ENCODE measurements at places on chromosomes 4 and X.
A peak's percentile ranks its signal among the peaks of the same experiment; 100 is the strongest.

GRCh38 chrX:9188117-9188516 lies 154.2 kb upstream of the FAM9B start:
- no peak for DNase-seq

GRCh38 chr4:178672512-178672911 lies 1230.3 kb upstream of the AGA start:
- DNase-seq: no peak

GRCh38 chr4:106160560-106160959 lies 155.4 kb downstream of the TBCK start:
- DNase-seq: no peak

- no peak for DNase-seq
These were observed 8.7 kb upstream of the ABLIM2 start for GRCh38 chr4:8167291-8167690.

DNA sequence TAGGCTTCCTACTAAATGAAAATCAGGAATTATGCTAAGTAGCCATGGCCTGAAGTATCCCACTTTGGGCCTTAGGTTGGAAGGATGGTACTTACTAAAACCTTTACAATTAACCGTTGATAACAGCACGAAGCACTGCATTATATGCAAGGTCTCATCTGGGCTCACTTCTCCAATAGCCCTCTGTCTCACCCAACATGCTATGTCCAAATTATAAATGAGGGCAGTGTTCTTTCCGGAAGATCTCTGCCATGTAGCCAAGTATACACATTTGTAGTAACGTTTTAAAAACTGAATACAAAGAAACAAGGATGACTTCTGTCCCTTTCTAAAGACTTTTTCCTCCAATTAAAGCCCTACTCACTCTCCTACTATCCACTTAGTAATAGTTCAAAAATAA lies 51.6 kb downstream of the SCFD2 start:
- no peak for DNase-seq

GRCh38 chrX:134184936-134185335 lies 52.0 kb upstream of the CCDC160 start:
- DNase-seq: no peak

GRCh38 chr4:101643186-101643837 lies 147.2 kb upstream of the BANK1 start:
- DNase-seq: no peak

GRCh38 chr4:94459462-94460161 lies 7.9 kb downstream of the PDLIM5 start:
- no peak for DNase-seq

DNA sequence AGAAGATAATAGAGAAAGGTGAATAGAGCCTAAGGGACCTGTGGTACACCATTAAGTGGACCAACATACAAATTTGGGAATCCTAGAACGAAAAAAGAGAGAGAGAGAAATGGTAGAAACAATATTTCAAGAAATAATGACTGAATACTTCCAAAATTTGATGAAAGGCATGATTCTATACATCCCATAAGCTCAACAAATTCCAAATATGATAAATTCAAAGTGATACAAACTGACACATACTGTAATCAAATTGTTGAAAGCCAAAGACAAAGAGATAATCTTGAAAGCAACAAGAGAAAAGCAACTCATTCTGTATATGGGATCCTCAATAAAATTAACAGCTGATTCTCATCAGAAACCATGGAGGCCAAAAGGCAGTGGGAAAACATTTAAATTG lies 20.6 kb upstream of the ZC4H2 start:
- DNase-seq: no peak

- peak; percentile 41 for DNase-seq
These were observed at the start of gene TNIP2 for GRCh38 chr4:2755821-2756690. TSS of gene TNIP2 (minus strand) at chr4:2756336. CDS start at chr4:2756289, 47 bp downstream.

DNA sequence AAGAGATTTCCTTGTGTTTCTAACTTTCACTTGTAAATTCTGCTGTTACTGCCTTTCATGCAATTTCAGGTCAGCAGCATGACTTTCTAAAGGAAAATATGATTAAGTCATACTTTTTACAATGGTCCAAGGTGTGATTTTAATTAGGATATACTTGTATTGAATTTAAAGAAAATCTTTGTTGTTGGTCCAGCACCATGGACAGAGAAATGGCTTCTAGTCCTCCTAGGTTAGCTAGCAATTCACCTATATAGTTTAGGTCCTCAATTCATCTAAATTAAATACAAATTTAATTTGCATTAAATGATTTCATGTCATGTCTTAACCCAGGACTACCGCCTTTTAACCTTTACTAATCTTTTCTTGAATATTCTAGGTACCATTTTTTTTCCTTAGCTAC lies 304.9 kb upstream of the RPS6KA3 start:
- no peak for DNase-seq

DNA sequence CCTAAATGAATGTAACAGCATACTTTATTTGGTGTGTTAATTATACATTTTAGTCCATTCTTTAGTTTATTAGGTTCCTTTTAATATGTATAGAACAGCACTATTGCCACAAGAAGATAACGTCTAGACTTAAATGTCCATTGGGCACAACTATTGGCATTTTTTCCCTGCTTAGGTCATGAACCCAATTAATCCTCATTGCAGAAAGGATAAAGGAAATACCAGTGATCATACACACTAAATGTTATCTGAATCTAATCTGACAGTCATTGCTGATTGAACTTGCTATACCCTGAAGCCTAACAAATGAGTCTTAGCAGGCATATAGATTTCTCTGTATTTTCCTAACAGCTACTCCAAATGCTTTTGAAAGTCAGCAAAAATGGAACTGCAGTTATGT lies 2250.0 kb upstream of the AGA start:
- DNase-seq: no peak

GRCh38 chr4:98662626-98663225 lies 4.3 kb upstream of the TSPAN5 start:
- no peak for DNase-seq

DNA sequence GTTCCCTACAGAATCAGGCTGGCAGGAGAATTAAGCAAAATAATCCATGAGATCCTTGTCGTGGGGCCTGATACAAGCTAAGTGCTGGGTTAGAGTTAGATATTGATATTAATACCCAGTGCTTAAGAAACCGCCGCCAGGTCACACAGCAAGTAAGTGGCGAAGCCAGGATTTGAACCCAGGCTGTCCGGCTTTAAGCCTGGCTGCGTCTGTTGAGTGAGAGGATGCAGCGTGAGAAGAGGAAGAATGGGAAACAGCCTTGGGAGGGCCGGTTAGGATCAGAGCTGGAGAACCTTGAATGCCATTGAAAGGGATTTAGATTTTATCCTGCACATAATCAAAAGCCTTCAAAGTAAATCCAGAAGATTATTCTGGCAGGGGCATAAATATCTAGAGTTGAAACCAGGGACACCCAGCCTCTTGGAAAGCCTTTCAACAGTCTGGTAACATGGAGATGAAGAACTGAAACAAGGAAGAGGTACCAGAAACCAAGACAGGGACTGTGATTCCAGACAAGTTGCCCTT lies 64.8 kb upstream of the HELT start:
- no peak for DNase-seq

- DNase-seq: no peak
These were observed 26.3 kb downstream of the TBC1D14 start for GRCh38 chr4:6935965-6936364.

DNA sequence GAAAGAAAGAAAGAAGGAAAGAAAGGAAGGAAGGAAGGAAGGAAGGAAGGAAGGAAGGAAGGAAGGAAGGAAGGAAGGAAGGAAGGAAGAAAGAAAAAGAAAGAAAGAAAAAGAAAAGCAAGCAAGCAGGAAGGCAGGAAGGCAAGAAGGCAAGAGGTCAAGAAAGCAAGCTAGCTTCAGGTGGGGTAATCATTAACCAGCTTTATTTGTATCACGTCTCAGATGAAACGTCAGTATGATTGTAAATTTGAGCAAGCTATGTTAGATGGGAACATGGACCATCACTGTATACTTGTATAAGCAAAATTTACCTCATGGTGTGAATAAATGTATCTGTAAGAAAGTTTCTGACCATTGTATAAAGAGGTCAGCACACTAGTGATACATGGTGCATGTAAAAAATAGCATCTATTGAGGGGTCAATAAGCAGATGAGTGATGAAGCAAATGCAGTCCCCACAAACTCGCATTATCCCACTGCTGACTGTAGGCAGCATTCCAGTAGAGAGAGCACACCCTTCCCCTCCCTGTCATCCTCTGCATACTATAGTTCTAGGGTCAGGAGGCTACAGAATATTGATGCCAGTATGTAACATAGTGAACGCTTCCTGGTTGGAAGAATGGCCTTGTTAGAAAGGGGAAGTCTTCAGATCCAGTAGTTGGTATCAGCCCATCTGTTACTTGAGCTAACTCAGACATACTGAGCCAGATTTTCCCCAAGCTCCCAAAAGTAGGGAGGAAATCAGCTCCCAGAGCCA lies 16.5 kb upstream of the KLHL34 start:
- no peak for DNase-seq

DNA sequence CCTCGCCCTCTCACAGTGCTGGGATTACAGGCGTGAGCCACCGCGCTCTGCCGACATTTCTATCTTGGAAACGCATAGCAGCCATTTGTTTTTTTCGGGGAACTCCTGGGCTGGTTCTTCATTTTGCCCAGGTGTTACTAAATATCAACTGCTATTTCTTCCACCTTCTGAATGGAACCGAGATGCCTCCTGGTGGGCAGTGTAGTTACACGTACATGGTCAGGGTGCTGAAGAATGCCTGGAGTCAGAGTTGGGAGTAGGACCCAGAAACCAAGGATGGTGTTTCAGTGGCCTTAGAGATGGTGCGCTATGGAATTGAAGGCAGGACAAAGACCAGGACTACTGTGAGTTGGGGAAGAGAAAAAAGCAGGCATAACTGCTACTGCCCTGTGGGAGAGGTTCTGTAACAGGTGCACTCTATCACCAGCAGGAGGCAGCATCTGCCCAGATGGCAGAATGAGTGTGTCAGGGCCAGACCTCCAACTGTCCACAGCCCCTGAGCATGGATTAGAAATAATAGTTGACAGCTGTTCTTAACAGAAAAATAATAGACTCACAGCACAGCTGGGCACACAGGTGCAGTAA lies 81.7 kb downstream of the ZC4H2 start:
- no peak for DNase-seq

- no peak for DNase-seq
These were observed 5.4 kb downstream of the MAN2B2 start for GRCh38 chr4:6580353-6580752.

DNA sequence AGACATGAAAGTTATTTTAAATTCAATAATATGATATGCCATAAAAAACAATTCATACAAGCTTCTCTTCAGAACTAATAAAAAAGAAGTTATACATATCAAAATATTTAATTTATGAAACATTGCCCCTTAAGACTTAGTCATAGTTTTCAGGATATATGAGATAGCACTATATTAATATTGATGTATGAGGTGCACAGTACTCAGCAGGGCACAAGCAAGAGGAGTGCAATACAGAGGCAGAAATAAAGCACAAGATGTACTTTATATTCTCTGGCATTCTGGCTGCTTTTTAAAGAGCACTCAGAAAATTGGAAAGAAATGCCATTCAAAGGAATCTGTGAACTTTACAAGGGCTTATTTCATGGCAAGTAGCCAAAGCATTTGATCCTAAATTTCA lies 274.9 kb downstream of the CPXCR1 start:
- DNase-seq: no peak

DNA sequence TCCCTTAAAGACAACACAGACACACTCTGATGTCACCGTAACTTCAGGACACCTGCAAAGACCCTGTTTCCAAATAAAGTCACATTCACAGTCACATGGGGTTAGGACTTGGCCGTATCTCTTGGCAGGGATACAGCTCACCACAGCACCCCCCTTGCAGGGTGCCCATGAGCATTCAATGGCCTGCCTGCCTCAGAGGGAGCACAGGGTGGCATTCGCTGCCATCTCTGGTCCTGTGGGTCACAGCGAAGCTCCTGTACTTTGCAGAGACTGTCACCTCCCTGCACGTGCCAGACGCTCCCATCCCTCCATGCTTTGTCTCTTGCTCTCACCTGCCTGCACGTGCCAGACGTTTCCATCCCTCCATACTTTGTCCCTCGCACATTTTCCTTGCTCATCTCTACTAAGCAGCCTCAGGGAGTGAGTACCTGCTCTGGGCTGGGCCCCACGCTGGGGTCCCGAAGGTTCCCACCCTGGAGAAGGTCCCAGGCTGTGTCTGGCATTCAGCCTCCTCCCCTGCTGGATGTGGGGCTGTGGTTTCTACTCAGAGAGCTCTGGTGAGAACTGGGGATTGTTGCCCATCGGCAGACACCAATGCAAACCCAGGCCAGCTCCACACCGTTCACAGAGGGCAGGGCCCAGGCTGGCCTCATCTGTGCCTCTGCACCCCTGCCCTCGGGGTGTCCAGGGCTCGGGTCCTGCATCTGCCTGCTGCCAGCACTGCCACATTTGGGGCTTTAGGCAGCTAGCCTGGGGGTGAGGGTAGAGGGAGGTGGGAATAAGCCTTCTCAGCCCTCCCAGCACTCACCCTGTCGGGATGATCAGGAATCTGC lies 15.8 kb downstream of the HTRA3 start:
- DNase-seq: no peak

GRCh38 chr4:111601671-111602070 lies 543.6 kb upstream of the FAM241A start:
- DNase-seq: no peak

DNA sequence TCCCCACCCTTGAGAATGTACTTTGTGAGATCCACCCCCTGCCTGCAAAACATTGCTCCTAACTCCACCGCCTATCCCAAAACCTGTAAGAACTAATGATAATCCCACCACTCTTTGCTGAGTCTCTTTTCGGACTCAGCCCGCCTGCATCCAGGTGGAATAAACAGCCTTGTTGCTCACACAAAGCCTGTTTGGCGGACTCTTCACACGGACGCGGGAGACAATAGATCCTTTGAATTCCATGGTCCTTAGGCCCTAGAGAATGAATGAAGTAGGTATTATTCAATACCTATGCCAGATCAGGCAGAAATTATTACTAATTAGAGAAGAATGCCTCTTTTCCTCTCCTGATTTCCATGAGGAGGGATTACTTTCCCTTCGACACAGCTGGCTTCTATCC lies 101.0 kb downstream of the GPAT3 start:
- no peak for DNase-seq

GRCh38 chrX:40039887-40040286 lies 57.9 kb downstream of the BCOR start:
- DNase-seq: no peak

GRCh38 chr4:78689700-78690323 lies 86.3 kb upstream of the BMP2K start:
- no peak for DNase-seq

GRCh38 chr4:83779103-83780052 lies 243.5 kb downstream of the GPAT3 start:
- no peak for DNase-seq

GRCh38 chrX:34866646-34867045 lies 76.0 kb upstream of the FAM47B start:
- no peak for DNase-seq

GRCh38 chr4:84215217-84215616 lies 283.9 kb downstream of the NKX6-1 start:
- DNase-seq: no peak
